ENCODE measurements at places on chromosomes 16 and 17.
A peak's percentile ranks its signal among the peaks of the same experiment; 100 is the strongest.

DNA sequence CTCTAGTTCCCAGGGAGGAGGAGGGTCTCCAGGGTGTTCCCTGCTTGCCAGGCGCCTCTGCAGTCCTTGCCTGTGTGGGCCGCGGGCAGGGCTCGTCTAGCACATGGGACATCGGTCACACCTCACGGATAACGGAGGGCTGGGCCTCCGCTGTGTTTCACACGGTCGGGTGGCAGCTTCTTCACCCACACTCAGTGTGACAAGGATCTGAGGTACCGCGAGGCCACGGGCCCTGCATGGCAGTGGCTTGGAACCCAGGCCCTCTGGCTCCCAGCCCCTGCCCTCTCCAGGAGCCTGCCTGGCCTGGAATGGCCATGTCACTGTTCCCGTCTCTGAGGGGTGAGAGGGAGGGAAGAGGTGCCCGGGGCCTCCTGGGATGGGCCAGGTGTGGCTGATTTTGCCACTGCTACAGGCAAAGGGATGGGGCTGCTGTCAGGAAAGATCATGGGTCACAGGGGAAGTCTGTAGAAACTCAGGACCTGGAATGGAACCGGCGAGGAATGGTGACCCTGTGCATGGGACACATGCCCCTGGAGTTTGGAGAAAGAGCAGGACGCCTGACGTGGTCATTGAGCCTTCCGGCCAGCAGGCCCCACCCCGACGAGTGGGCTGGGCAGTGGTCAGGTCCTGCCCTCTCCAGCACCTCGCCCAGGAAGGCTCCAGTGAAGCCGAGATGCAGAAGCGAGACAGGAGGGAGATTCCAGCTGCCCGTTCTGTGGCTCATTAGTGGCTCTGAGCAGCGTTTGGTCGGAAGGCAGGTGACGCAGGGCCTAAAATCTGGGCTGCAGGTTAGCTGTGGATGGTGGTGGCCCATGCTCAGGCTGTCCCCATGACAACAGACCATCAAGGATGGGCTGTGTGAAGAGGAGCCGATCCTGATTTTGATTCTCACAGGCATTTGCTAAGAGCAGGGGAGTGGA is 76.5 kb upstream of the GSE1 start:
- no peak for DNase-seq

GRCh38 chr17:76246080-76247066 is 6.1 kb upstream of the RNF157 start:
- DNase-seq, result no peak

GRCh38 chr16:87570938-87571867 is 31.1 kb upstream of the JPH3 start:
- DNase-seq, result peak; percentile 51

DNA sequence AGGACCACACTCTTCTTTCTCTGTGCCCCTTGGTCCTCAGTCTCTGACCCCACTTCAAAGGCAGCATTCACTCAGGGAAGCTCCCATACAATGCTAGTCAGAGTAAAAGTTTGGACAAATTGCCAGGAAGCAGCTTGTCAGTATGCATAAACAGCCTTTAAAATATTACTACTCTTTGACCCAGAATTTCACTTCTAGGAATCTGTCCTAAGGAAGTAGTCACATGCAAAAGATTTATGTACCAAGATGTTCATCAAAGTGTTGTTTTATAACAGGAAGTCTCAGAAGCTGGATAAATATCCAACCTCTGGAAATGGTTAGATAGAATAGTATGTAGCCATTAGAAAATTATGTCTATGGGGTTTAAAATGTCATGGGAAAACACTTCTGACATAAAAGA is 31.0 kb downstream of the MAPT start:
- DNase-seq, result no peak

DNA sequence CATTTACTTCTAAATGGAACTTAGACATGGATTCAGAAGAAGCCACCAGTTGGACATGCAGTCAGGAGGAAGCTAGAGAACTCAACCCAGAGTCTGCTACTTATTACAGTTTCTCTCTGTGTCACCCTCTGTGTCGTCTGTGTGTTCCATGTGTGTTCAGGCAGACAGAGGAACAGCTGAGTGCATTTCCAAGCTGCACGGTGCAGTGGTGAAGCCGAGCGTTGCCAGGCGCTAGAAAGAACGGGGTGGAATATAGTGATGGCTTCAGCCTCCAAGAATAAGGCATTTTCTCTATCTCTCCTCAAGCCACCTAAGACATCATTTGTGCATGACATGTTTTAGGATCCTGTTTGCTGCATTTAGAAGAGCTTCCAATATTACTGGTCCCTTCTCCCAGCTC is 101.1 kb upstream of the CCL2 start:
- DNase-seq, result no peak

Measured in femur (tissue), 1 donor.